ENCODE measurements at places on chromosomes 13 and 19.

GRCh38 chr19:6516018-6516658, 14.0 kb upstream of the TUBB4A start:
- DNase-seq: peak; percentile 79

DNA sequence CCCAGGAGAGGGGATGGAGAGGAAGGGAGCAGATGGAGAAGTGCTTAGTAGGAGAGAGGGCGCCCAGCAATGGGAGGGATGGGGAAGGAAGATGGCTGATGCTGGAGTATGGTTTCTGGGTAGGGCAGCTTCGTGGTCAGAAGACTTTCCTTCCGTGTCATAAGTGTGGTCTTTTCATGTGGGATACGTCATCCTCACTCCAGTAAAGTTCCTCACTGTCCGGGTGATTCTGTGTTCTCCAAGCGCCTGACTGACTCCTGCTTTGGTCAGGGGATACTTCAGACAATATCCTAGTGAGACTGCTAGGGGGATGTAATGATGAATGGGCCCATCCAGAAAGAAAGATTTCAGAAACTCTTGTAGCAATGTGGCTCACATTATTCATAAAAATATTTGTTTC, 3.9 kb upstream of the OR10H3 start:
- DNase-seq: no peak

DNA sequence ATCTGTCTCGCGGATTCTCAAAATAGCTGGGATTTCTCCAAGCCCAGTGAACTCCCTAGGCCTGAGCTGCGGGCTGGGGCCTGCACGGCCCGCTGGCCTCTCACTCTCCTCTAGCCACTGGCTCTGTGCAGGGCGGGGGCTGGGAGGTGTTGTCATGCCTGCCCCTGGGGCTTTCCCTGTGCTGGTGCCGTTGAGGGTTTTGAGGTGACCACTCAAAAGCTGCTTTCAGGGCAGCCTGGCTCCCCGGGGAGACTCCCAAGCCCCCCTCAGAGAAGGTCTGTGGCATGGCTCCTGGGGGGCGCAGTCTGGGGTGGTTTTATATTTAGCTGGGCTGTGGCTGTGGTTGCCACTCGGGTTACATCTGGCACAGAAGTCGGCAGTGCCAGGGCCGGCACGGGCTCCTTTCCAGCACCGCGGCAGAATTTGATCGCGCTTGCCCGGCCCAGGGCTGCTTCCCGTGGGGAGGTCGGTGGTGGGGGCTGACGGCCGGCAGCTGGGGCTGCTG, 10.0 kb downstream of the NDUFB7 start:
- no peak for DNase-seq

DNA sequence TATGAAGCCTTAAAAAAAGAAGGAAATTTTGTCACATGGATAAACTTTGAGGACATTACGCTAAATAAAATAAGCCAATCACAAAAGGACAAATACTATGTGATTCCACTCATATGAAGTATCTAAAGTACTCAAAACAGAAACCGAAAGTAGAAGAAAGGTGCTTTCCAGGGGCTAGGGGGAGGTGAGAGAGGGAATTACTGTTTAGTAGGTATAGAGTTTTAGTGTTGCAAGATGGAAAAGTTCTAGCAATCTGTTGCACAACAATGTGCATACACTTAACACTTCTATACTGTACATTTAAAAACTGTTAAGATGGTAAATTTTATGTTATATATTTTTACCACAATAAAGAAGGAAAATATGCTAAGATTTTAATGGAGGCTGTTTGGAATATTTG, 83.0 kb downstream of the POLR1D start:
- no peak for DNase-seq

DNA sequence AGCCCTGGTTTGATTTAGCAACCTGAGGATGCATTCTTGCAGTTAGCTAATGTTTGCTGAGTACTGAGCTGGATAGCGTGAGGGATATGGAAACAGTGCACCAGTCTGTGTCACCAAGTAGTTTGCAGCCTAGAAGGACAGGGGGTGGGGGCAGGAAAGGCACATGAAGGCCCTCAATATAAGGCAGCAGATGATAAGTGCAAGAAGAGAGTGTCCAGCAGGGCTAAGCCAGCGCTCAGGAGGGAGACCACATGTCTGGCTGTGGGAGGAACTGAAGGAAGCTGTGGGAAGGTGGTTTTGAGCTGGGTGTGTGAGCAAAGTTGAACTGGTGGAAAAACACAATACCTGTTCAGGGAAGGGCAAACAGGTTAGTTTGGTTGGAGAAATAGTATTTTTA, 1.7 kb downstream of the CXCL17 start:
- no peak for DNase-seq

- DNase-seq: no peak
Measured at GRCh38 chr19:38717855-38718254, 26.4 kb downstream of the CAPN12 start.

- no peak for DNase-seq
Measured at GRCh38 chr13:24124789-24125476, 35.6 kb upstream of the SPATA13 start.

GRCh38 chr19:57786906-57787305, 17.4 kb downstream of the ZNF586 start:
- DNase-seq: no peak

- no peak for DNase-seq
Measured at GRCh38 chr13:74201530-74201929, 67.3 kb upstream of the KLF12 start.

DNA sequence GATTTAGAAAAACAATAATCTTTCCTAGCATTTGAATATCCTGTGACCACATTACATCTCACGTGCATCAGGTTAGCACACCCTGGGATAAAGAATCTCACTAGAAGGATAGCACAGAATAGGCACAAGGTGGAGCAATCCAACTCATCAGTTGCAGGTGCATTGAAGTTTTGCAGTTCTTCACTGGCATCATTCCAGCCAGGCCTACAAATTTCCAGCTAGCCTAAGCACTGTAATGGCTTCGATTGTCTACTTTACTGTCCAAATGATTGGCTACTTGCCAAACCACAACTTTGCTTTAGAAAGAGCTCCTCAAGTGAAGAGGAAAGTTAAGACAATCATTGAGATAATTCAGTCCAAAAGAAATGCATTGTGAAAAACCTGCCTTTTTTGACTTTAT, 89.5 kb downstream of the SPRY2 start:
- no peak for DNase-seq

DNA sequence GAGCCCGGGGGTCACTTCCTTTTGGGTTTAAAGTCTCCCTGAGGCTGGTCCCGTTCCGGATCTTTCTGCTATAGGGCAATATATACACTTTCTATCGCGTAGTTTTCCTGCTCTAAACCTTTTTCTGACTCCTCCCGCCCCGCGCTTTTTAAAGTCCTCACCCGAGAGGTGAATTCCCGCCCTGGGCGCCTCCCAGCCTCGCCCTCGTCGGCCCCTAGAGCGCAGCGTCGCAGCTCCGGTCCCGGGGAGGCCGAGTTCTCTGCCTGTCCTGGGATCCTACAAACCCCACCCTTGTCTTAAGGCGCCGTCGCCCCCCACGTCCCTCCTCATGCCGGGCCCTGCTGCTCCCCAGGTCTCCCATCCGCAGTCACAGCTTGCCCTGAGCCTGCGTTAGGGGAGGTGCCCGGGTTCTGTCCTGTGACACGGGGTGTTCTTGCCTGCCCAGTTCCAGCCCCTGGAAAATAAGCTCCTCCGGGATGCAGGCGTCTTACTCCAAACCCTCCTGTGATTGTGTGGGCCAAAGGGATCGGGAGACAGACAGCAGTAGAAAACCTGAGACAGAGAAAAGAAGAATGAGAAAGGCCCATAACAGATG, 491 bp downstream of the ZNF525 start:
- no peak for DNase-seq

DNA sequence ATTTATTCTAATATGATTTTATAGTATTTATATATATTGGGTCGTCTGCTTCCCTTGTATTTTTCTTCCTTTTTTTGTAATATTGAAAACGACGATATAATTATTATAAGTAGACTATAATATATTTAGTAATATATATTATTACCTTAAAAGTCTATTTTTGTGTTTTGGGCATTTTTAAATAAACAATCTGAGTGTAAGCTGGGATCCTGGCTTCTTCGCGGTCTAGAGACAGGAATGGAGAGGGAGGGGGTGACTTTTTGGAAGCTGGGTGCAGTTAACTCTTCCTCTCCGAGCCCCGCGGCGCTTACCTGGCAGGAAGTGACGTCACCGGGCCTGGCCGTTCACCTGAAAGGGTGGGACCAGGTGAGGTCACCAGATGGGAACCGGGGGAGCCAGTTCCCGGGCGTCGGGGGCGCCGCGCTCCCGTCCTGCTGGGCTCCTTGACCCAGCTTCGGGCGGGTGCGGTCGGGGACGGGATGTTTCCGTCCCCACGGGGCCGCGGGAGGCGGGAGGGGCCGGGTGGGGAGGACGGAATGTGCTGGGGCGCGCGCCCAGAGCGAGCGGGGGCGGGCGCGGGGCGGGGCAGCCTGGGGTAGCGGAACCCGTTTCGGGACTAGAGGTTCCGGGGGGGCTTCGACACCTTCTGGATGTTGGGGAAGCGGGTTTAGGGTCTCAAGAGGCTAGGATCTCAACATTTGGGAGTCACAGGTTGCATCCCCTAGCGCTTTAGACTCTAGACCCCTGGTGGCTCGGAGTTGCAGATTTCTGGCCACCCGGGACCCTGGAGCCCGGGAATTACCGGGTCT, 2.8 kb downstream of the ZFP36 start:
- DNase-seq: no peak

DNA sequence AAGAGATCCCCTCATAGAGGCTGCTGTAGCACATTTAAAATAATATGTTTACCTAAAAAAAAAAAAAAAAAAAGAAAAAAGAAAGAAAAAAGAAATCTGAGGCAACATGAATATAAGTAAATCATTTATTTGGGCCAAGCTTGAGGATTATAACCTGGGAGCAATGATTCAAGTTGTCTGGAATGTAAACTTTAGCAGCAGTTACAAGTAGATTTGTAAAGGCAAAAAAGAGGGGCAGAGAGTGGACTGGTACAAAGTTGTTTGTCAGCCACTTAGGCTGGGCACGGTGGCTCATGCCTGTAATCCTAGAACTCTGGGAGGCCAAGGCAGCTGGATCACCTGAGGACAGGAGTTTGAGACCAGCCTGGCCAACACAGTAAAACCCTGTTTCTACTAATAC, 11.3 kb downstream of the ZNF43 start:
- no peak for DNase-seq

- no peak for DNase-seq
Measured at GRCh38 chr13:114059946-114060860, 72.2 kb downstream of the RASA3 start.

DNA sequence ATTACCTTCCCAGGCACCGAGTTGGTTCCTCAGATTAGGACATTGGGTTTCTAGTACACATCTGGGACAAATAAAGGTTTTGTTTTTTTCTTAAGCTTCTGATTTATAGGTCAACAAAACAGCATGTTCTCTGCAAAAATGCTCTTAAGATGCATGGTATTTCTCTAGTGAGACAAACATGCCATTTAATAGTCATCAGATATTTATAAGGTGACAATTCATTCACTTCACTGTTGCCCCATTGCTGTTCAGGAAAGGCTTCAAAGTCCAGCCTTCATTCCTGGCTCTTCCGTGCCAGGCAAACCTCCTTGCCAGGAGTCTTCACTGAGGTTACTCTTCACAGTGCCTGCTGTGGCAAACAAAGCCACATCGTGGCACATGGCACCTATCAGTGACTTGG, 156.3 kb upstream of the FNDC3A start:
- no peak for DNase-seq

GRCh38 chr13:50831512-50831911, 12.0 kb downstream of the DLEU7 start:
- no peak for DNase-seq

- no peak for DNase-seq
Measured at GRCh38 chr19:4370418-4371041, 27.2 kb downstream of the MPND start.

DNA sequence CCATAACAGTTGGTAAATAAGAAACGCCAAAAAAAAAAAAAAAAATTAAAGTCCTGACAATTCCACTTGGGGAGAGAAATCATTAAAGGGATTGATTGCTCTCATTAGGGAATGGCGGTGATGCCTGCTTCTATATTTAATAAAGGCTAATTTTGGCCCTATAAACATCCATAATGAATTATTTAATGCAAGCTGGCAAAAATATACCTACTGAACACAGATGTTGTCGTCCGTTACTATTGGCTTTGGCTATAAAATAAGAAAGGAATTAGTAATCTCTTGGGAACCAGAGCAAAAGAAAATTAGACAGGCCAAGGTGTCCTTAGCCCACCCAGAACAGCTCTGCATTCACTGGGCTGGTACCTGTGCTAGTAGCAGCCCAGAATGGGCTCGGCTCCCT, 717.3 kb downstream of the DIAPH3 start:
- DNase-seq: no peak

DNA sequence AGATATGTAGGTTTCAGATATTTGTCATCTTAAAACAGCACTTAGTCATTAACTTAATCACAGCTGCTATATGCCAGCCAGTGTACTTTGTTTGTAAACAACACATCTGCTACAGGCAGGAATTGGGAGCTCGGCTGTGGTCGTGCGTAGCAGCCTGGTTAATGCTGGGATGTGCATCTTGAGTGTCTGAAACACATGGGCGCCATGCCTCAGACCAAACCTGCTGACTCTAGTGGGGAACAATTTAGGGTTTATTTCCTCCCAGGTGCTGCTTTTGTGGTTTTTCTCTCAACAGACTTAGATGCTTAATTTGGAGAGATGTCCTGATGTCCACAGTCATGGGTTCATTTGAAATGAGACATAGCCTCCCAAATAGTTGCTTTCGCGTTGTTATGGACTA, 238.5 kb upstream of the TMTC4 start:
- DNase-seq: no peak

- no peak for DNase-seq
Measured at GRCh38 chr13:51562011-51562671, 22.1 kb upstream of the WDFY2 start.

DNA sequence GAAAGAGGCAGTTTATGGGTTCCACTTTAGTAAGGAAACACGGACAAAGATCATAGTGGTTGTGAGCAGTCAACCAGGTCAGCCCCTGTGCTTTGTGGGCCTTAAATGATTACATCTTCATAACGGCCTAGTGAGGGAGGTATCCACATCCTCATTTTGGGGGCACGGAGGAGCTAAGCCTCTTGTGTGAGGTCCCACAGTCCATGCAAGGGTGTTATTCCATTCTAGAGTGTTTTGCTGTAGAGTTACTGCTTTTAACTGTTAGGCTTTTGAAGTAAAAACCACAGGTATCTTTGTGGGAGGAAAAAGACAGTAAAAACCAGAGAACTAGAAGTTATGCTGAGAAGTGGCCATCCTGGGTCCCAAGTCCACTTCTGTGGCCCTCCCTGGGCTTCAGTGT, 4.0 kb downstream of the NOP53 start:
- no peak for DNase-seq

DNA sequence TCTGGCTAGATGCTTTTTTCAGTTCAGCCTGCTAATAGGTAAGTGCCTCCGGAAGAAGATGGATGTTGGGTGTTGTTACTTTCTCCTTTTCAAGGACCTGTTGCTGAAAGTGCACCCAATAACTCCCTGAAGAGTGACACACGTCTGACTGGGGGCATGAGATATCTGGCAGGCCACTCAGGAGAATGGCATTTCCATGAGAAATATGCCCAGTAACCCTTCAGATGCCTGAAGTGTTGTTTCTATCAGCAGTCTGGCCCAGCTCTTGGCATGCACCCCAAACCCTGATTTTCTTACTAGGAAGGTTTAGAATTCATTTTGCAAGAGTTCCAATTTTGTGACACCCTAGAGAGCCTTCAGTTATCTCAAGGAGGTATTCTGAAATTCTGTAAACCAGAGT, 71.5 kb downstream of the ARHGAP35 start:
- DNase-seq: no peak

GRCh38 chr19:42313096-42313839, at the start of gene TMEM145:
Gene TMEM145, plus strand, starts transcription at chr19:42313309. Its CDS starts 68 bp downstream, at chr19:42313377.
- no peak for DNase-seq

- no peak for DNase-seq
Measured at GRCh38 chr13:98888222-98888889, 89.5 kb downstream of the DOCK9 start.

- peak; percentile 61 for DNase-seq
Measured at GRCh38 chr19:49593233-49594113, 2.5 kb downstream of the PRR12 start.

All from kidney epithelial cell (primary cell).